ENCODE measurements at places on chromosomes 13 and 19. TPM values are rescaled to one million over a fixed set of nuclear protein-coding genes. Genes with fewer than 3 reads are reported as not detected.

GRCh38 chr19:35549174-35549788, 3.9 kb downstream of the TMEM147 start:
- DNase-seq = no peak

SIGLEC12 gene
- not detected for total RNA-seq

ZNF20 gene
- total RNA-seq = 8.5 TPM

CCDC61 gene
- total RNA-seq = 12.4 TPM

DNA sequence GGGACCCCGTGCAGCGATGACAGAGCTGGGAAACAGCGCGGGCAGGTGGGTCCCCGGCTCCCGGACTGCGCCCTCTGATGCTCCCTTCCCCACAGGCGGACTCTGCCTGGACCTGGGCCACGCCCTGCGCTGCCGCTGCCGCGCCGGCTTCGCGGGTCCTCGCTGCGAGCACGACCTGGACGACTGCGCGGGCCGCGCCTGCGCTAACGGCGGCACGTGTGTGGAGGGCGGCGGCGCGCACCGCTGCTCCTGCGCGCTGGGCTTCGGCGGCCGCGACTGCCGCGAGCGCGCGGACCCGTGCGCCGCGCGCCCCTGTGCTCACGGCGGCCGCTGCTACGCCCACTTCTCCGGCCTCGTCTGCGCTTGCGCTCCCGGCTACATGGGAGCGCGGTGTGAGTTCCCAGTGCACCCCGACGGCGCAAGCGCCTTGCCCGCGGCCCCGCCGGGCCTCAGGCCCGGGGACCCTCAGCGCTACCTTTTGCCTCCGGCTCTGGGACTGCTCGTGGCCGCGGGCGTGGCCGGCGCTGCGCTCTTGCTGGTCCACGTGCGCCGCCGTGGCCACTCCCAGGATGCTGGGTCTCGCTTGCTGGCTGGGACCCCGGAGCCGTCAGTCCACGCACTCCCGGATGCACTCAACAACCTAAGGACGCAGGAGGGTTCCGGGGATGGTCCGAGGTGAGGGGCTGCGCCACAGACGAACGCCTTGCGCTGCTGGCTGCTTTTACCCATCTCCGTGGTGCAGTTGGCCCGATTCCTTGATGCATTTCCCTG, 7.8 kb upstream of the SELENOV start:
- no peak for DNase-seq

FCER2 gene
- not detected for total RNA-seq

GRCh38 chr19:12527034-12527836, 24.0 kb downstream of the ZNF564 start:
- no peak for DNase-seq
